Mammary epithelial cell (primary cell): ENCODE measurements at places on chromosomes 16 and 17. TPM values are rescaled to one million over a fixed set of nuclear protein-coding genes. Genes with fewer than 3 reads are reported as not detected.

ITPRIPL2 gene
- 53.3 TPM for total RNA-seq

G6PC1 gene
- total RNA-seq = not detected

TEX19 gene
- total RNA-seq = not detected in 2 replicates

ABCA9 gene
- 1.8 TPM for total RNA-seq

SPNS2 gene
- total RNA-seq = 0.67 TPM

KRT33B gene
- total RNA-seq = 0.17 TPM

NAGLU gene
- 22.7 and 24.5 TPM in 2 replicates for total RNA-seq

HEATR9 gene
- total RNA-seq = not detected in 2 replicates

HIGD1B gene
- not detected for total RNA-seq

GFAP gene
- total RNA-seq = not detected in 2 replicates
